ENCODE measurements at places on chromosomes 16 and 17. TPM values are rescaled to one million over a fixed set of nuclear protein-coding genes. Genes with fewer than 3 reads are reported as not detected.
A peak's percentile ranks its signal among the peaks of the same experiment; 100 is the strongest.

- H3K27me3 ChIP-seq: no peaks in the 10 kb centered on the region
- H3K27ac ChIP-seq: no peak overlapping the region
- H3K36me3 ChIP-seq: no peaks in the 10 kb centered on the region
- no peak for DNase-seq
- peak overlapping the region; percentile 49 for H3K4me3 ChIP-seq
- H3K4me1 ChIP-seq: peaks cover 16% of the 10 kb centered on the region
These were observed 50.6 kb upstream of the STH start for GRCh38 chr17:45948498-45948880.

GRCh38 chr16:28975158-28975599 lies 601 bp downstream of the SPNS1 start:
- H3K27me3 ChIP-seq: no peaks in the 10 kb centered on the region
- H3K27ac ChIP-seq: peak overlapping the region; percentile 83
- H3K4me3 ChIP-seq: peak overlapping the region; percentile 84
- peaks cover 26% of the 10 kb centered on the region for H3K4me1 ChIP-seq

- DNase-seq: no peak
- no peaks in the 10 kb centered on the region for H3K36me3 ChIP-seq
- no peak overlapping the region for H3K4me3 ChIP-seq
- H3K4me1 ChIP-seq: peaks cover 56% of the 10 kb centered on the region
These were observed 27.7 kb downstream of the SRL start for GRCh38 chr16:4214215-4214621.

GRCh38 chr17:73060721-73061120 lies 31.8 kb downstream of the SLC39A11 start:
- no peaks in the 10 kb centered on the region for H3K4me1 ChIP-seq
- no peak overlapping the region for H3K4me3 ChIP-seq
- no peaks in the 10 kb centered on the region for H3K27me3 ChIP-seq
- no peak overlapping the region for H3K27ac ChIP-seq
- no peak for DNase-seq

The CRISPLD2 gene
- 230 TPM for total RNA-seq

DNA sequence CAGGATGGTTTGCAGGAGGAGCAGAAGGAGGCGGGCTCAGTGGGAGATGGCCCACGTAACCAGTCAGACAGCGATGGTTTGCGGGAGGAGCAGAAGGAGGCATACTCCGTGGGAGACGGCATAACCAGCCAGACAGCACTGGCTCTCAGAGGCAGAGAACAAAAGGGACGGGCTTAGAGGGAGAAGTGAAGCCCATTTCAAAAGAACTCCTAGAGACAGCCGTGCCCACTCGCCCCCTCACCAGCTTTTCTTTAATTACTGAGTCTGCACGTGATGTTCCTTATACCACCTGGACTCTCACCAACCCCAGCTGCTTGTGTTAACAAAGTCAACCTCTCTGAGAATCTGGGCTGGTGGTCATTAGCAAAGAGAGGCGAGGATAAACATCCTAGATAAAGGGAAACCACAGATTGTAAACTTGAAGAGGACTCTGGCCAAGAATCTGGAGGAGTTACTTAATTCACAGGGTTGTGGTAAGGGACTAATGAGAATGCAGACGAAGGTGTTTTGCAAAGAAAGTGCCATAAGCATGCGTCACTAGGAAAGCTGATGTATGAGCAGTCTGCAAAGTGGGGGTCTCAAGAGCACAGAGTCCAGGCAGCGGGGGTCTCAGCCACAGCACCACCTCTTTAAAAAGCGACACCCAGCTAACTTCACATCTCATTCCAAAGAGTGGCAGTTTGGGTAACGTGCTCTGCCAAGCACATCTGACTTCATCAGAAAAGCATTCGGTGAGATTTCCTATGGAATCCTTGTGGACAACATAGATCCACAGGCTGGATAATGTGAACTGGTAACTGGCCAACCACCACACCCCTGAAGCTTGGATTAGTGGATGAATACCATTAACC lies 51.7 kb downstream of the NXN start:
- no peaks in the 10 kb centered on the region for H3K4me1 ChIP-seq
- no peak for DNase-seq
- H3K36me3 ChIP-seq: no peaks in the 10 kb centered on the region
- H3K27me3 ChIP-seq: no peaks in the 10 kb centered on the region

DNA sequence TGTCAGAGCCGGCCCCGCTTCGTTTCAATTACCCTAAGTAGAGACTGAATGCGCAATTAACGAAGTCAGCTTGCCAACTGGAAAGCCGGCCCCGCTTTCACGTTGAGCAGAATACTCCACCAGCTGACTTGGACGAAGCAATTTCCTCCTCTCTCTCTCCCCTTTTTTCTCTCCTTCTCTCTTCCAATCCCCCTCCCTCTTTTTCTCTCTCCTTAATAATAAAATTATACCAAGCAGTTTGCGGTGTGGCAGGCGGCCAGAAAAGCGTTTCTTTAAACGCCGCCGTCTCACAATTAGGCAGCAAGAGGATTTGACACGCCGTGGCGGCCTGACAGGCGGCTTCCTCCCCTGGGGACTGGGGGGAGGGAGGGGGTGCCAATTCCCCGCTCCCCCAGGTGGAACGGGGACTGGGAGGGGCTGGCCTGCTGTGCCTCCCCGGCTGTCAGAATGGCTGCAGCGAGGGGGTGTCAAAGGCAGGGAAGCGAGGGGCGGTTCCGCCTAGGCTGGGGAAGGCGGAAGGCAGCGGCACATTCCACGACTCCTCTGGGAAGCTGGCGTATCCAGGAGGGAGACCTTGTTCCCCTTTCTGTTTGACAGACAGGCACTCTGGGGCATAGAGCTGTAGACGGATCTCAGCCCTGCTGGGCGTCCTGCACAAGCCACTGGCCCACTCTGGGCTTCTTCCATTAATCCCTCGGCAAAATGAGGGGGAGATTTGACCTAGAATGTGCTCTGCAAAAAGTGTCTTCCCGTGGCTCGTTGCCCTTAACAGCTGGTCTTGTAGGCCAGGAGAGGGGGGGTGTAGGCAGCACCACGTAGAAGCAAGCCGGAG lies 52.7 kb downstream of the SREBF1 start:
- no peaks in the 10 kb centered on the region for H3K36me3 ChIP-seq
- H3K4me1 ChIP-seq: peaks cover 72% of the 10 kb centered on the region
- no peaks in the 10 kb centered on the region for H3K27me3 ChIP-seq
- peak overlapping the region; percentile 61 for H3K4me3 ChIP-seq
- peak overlapping the region; percentile 91 for H3K27ac ChIP-seq

- H3K4me3 ChIP-seq: no peak overlapping the region
- H3K27ac ChIP-seq: peak overlapping the region; percentile 71
- H3K27me3 ChIP-seq: no peaks in the 10 kb centered on the region
- DNase-seq: no peak
- H3K36me3 ChIP-seq: no peaks in the 10 kb centered on the region
These were observed 9.9 kb upstream of the CMTM4 start for GRCh38 chr16:66706506-66706880.

- H3K4me3 ChIP-seq: peak overlapping the region; percentile 68
- no peaks in the 10 kb centered on the region for H3K27me3 ChIP-seq
- peak overlapping the region; percentile 59 for H3K27ac ChIP-seq
- no peaks in the 10 kb centered on the region for H3K36me3 ChIP-seq
These were observed 1.7 kb upstream of the PGAP6 start for GRCh38 chr16:383326-384051.

- no peaks in the 10 kb centered on the region for H3K27me3 ChIP-seq
- peaks cover 79% of the 10 kb centered on the region for H3K36me3 ChIP-seq
- H3K4me1 ChIP-seq: no peaks in the 10 kb centered on the region
- no peak overlapping the region for H3K27ac ChIP-seq
These were observed 42.9 kb downstream of the AMFR start for GRCh38 chr16:56382459-56382858.

GRCh38 chr17:2611627-2612026 lies 18.2 kb downstream of the PAFAH1B1 start:
- no peaks in the 10 kb centered on the region for H3K36me3 ChIP-seq
- H3K27me3 ChIP-seq: no peaks in the 10 kb centered on the region
- DNase-seq: no peak
- no peak overlapping the region for H3K4me3 ChIP-seq

The JUP gene
- total RNA-seq: 41.3 TPM

GRCh38 chr16:4970010-4970409 lies 11.9 kb downstream of the SEC14L5 start:
- H3K36me3 ChIP-seq: no peaks in the 10 kb centered on the region
- no peaks in the 10 kb centered on the region for H3K4me1 ChIP-seq
- DNase-seq: no peak
- no peak overlapping the region for H3K4me3 ChIP-seq
- H3K27me3 ChIP-seq: no peaks in the 10 kb centered on the region
- no peak overlapping the region for H3K27ac ChIP-seq

DNA sequence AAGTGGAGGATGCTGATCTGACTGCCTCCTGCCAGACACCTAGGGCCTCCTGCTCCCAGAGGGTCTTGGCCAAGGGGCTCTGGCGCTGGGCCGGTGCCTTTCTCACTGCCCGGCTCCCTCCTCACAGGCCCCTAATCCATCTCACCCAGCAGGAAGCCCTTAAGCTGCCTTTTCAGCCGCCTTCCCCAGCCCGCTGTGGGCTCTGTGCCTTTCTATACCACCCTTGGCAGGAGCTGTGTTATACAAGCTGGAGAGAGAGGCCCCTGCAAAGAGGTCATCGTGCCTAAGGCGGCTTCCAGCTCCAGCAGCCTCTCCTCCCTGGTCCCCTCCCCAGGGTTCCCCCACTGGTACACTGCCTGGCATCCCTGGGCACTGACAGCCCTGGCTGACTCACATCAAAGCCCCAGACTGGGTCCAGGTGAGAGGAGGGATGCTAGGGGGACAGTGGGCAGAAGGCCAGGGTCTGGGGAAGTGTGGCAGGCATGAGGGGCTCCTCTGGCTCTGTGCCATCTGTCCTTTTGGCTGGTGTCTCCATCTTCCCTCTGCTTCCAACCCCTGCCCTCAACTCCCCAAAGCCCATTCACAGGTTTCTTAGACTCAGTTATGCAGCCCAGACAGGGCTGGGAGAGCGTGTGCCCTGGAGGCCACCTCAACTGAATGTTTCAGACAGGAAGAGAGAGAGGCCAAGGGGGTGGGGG lies 15.3 kb upstream of the FZD2 start:
- no peaks in the 10 kb centered on the region for H3K27me3 ChIP-seq
- no peaks in the 10 kb centered on the region for H3K36me3 ChIP-seq
- H3K27ac ChIP-seq: no peak overlapping the region
- H3K4me1 ChIP-seq: no peaks in the 10 kb centered on the region

The PRR15L gene
- total RNA-seq: not detected

DNA sequence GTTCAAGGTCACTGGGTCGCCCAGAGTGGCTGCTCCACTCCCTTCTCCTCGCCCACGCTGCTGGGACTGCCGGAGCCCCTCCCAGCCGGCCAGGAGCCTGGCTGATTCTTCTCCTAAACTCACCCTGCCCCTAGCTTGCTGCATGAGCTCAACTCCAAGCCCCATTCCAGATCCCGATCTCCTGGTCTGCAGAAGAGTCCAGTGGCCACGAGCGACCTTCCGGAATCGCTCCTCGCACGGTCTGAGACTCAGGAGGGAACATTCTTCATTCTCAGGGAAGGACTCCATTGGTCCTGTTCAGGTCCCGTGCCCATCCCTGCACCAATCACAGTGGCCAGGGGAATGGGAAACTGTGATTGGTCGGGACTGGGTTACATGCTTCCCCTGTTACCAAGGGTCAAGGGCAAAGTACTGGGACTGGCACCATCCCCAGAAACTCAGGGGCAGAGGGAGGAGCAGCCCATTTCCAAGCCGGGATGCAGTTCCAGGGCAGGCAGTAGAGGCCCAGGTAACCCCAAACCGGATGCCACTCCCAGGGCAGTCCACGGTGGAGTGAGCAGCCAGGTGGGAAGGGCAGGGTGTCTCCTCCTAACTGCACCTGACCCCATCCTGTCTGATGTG lies 24.5 kb upstream of the CIBAR2 start:
- H3K36me3 ChIP-seq: no peaks in the 10 kb centered on the region
- peaks cover 39% of the 10 kb centered on the region for H3K4me1 ChIP-seq
- H3K27ac ChIP-seq: peak overlapping the region; percentile 71
- no peak for DNase-seq
- H3K27me3 ChIP-seq: no peaks in the 10 kb centered on the region
- peak overlapping the region; percentile 47 for H3K4me3 ChIP-seq

GRCh38 chr16:67019171-67019570 lies 9.8 kb upstream of the CBFB start:
- H3K36me3 ChIP-seq: no peaks in the 10 kb centered on the region
- peaks cover 8% of the 10 kb centered on the region for H3K4me1 ChIP-seq
- no peak overlapping the region for H3K27ac ChIP-seq
- no peaks in the 10 kb centered on the region for H3K27me3 ChIP-seq

- no peaks in the 10 kb centered on the region for H3K36me3 ChIP-seq
- DNase-seq: no peak
- no peaks in the 10 kb centered on the region for H3K4me1 ChIP-seq
- no peak overlapping the region for H3K4me3 ChIP-seq
These were observed 14.6 kb upstream of the KCNJ16 start for GRCh38 chr17:70060415-70060814.

DNA sequence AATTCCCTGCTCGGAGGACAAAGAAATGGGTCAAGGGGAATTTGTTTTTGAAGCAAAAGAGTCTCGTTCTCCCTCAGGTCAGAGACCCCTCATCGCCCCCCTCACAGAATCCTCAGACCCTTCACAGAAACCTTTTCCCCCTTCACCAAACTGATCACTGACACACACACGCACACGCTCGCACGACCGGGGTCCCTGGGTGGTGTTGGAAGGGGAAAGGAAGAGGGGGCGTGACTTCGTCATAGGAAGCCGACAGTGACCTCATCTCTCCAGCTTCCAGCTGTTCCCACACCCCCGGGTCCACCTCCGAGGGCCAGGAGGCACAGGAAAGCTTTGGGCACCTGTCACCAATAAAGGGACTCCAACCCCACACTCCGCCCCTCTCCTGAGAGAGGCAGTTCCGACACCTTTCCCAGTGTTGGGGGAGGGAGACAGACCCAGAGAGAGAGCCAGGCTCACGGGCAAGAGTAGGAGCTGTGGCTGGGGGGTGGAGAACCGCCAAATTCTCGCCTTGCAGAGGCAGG lies 1.2 kb downstream of the ASGR1 start:
- no peak overlapping the region for H3K27ac ChIP-seq
- peak overlapping the region; percentile 55 for H3K4me3 ChIP-seq

DNA sequence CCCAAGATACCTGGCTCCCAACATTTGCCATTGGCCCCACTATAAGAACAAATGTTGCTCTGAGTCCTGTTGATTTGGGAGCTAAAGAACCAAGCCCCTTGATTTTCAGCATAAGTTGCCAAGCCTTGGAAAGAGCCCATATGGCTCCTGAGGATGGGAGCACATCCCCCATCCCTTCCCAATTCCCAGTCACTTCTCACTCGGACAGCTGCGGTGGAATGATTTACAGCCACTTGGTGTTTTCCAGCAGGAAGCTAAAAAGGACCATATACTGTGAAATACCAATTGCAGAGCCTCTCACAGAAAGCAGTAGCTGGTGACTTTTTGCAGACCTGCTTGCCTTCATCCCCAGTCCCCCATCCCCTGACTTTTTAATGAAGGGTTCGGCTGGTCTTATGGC lies 524.6 kb downstream of the GRIN2A start:
- no peaks in the 10 kb centered on the region for H3K36me3 ChIP-seq
- H3K27ac ChIP-seq: no peak overlapping the region
- peaks cover 28% of the 10 kb centered on the region for H3K27me3 ChIP-seq
- no peaks in the 10 kb centered on the region for H3K4me1 ChIP-seq
- no peak for DNase-seq
- no peak overlapping the region for H3K4me3 ChIP-seq
